ENCODE measurements at places on chromosomes 16 and 17. TPM values are rescaled to one million over a fixed set of nuclear protein-coding genes. Genes with fewer than 3 reads are reported as not detected.

DNA sequence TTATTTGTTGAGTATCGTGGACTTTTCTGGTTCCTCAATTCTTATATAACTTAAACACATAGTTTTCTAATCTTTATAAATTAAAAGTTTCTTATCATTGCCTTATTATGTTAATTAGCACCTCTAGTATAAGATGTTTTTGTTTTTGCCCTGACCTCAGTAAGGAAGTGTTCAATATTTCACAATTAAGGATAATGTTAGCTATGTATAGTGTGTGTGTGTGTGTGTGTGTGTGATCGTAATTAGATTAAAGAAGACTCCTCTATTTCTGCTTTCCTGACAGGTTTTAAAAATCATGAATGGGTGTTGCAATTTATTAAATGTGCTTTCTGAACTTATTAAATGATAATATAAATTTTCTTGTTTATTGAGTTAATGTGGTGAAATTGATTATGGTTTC lies 12.0 kb downstream of the IL21R start:
- no peak for DNase-seq

- no peak for DNase-seq
Measured at GRCh38 chr16:13348416-13348815, 447.0 kb downstream of the SHISA9 start.

DNA sequence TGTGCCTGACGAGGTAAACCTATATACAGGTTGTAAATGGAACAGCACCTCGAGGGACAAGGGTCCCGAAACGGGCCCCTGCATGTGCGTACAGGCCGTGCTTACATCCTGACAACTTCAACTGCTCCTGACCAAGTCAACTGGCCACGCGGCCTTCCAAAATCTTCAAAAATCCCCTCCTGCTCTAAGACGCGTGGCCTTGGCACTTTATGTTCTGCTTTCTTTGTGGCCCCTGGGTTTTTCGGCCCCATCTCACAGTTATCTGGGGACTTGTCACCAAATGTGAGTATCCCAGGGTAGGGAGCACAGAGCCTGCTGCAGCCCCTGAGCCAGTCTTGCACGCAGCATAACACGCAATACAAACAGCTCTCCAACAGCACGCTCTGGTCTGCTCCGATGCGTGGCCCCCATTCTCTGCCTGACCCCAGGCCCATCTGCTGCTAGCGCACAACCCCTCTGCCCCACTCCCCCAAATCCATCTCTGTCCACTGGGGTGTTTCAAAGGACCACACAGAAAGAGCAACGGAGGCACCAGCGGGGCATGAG lies 659 bp downstream of the RPH3AL start:
- no peak for DNase-seq

DNA sequence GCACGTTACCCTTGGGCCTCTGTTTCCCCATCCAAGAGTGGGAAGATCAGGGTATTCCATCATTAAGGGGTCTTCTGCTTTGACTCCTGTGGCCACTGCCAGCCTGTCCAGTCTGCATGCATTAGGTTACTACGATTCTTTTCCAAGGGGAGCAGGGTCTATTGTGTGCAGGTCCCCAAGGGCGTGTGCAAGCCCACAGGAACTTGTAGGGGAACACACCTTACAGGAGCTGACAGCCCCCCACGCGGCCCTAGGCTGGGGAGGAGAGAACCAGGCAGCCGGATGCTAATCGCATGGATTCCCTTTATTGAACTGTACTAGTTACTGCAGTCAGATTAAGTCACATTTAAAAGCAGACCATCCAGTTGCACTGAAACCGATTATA lies 116.7 kb downstream of the C16orf78 start:
- no peak for DNase-seq

DNA sequence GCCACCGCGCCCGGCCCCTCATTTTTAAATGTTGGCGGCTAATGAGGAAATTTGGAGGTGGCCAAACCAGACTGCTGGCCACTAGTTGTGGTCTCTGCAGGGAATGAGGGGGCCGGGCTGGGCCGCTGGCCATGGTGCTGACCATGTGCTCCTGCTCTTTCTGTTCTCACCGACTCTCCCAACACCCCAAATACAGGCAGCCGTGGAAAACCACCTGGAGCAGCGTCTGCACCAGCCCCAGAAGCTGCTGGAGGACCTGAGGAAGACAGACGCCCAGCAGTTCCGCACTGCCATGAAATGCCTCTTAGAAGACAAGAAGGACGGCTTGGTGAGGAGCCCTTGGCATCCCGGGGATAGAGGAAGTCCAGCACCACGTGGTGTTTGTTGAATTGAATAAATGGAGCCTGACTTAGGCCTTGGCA lies 21.3 kb downstream of the OTOA start:
- no peak for DNase-seq

DNA sequence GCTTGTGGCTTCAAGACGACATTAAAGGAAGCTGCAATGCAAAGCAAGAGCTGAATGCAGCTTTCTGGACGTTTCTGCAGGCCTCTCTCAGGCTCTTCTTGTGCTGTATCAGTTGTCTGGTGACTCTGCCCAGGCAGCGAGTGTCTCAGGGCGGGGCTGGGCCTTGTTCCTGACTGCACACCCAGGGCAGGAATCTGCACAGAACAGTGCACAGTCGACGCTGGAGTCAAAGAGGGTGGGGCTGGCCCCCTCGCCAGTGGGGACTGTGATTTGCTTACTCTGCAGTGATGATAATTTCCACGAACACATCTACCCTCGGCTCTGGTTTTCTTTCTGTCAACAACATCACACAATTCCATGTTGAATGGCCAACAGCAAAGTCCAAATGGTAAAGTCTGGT lies 60.7 kb downstream of the IRF8 start:
- DNase-seq = no peak

DNA sequence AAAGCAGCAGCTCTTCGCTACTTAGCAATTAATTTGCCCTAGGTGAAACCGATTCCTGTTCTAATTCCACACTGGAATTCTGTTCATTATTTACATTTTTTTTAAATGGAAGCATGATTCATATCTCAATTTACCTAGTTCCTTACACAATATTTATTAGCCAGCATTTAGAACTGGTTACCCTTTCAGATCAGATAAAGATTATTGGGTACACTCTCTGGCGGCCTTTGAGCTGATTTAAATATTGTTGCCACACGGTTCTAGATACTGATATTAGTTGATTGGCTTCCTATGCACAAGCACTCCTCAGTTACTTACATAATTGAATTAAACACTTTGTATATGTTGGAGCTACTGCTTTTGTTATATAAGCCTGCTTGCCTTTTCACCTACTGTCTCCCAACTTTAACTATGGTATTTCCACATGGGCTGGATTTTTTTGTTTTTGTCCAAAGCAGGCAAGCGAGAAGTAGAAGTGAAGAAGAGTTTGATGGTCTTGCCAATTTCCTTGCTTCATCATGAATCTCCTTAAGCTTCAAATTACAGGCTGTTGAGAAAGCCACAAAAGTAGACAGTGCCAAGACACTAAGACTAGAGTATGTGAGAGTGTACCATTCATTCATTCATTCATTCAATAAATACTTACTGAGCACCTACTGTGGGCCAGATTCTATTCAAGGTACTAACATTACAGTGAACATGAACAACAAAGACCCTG lies 3.9 kb upstream of the ALDH3A2 start:
- no peak for DNase-seq

GRCh38 chr17:74205274-74205673 lies 1.8 kb downstream of the RPL38 start:
- no peak for DNase-seq

DNA sequence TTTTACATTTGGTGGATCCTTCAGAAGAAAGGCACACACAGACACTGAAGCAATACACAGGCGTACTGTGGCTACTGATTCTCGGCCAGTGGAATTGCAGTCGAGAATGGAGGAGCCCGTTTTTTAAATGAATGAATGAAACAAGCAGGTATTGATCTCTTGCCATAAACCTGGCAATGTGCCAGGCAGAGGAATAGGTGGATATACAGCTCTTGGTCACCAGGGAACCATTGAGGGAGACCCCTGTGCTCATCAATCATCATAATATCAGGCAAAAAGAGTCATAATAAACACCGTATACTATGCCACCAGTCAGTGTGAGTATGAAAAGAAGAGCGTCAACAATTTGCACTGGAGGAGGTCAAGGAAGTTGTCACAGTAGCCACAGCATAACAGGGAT lies 140.3 kb upstream of the FOXF1 start:
- no peak for DNase-seq

DNA sequence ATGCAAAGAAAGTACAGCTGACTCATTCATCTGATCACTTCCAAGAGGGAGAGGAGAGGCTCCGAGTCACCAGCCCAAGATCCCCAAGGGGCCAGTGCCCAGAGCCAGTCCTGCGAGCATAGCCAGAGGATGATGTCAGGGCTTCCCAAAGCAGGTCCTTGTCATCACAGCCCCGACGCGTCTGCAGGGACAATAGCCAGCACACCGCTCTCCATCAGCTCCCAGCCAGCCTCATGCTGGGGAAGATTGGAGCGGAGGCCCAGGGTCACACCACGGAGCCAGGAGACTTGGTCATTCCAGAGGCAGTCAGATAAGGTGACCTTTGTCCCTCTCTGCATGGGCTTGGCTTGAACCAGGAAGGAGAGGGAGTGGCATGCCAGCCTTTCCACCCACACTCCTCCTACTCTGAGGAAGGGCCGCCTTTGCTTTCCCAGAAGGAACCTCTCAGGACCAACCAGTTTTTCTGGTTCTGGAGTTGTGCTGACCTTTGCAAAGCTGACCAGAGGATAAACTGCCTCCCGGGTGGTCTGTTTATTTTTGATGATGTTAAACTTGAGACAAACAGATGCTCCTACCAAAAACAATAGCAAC lies 58.3 kb upstream of the ARHGAP44 start:
- no peak for DNase-seq

- DNase-seq = peak; percentile 43
Measured at GRCh38 chr16:21626659-21627277, 25.6 kb downstream of the IGSF6 start.

DNA sequence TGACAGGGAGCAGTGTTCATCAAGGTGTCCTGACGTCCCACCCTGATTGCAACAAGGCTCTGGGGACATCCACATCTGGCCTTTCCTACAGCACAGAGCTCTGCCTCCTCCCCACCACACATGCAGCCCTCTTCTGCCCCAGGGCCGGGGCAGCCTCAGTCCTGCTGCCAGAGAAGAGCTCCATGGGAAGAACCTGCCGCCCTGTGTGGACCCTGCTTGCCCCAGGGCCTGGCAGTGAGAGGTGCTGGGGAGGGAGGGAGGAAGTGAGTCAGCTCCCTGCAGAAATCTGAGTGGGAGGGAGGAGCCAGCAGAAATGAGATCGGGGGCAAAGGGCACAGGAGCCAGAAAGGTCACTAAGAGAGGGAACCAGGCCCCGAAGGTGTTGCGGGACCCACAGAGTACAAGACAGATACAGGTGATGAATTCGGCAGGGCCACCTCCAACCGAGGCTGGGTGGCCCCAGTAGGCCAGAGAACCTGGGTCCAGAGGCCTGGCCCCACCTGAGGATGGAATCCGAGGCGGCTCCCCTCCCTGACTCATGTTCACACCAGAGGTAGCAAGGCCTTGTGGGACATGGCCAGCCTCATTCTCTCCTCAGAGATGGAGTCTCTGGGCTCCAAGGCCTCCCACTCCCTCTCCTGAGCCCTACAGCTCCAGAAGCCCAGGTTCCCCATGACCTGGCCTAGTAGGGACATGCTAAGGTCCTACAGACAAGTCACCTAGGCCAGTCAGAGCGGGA lies 24.8 kb downstream of the MYO18A start:
- DNase-seq = peak; percentile 57

GRCh38 chr17:8072729-8073461 lies 14.6 kb downstream of the ALOX12B start:
- DNase-seq = no peak

GRCh38 chr16:70563636-70564035 lies 40.0 kb downstream of the SF3B3 start:
- no peak for DNase-seq

GRCh38 chr16:62638324-62638911 lies 602.2 kb upstream of the CDH8 start:
- no peak for DNase-seq

DNA sequence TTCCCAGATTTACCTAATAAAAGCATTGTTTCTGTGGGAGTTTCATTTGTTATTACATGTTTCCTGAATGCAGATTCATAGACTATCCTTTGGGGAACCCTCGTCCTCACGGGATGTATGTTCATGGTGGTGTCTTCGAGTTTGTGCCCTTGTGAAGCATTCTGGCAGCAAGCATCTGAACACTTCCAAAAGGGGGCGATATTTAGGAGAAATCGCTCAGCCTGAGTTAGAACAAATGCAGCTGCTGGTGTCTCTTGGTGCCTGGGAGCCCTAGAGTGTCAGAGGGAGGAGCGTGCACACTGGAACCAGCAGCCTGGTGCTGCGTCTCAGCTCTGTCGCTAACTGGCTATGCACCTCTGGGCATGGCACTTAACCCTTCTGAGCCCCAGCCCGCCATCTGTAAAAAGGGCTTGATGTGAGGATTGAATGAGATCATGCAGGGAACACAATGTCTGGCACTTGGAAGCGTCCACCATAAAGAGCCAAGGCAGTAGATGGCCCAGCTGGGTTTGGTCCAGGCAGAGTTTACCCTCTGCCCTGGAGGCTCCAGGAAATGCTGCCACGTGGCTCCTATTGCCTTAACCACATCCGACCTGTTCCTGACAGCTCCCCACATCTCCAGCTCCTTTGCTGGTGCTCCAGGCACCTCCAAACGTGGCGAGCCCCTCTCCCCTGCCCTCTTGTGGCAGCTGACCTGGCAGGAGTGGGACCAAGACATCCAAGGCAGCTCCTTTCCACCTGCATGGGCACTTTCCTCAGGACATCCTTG lies 25.0 kb upstream of the C16orf78 start:
- no peak for DNase-seq

GRCh38 chr16:72902206-72902605 lies 145.7 kb downstream of the ZFHX3 start:
- DNase-seq = no peak

DNA sequence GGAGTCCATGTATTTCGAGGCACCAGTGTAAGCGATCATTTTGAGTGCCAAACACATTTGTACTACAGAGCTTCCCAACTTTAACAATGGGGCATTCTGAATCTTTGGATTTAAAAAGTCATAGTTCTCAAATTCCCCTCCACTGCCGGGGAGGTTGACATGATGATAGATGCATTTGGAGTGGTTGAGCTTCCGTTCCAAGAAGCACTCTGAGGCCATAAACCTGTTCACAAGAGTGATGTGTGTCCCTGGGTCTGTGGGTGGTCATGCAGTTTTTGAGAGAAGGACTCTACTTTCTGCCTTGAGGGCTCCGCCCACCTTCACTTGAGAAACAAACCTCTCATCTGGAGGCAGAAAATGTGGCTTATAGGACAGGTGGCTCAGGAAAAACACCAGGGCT lies 43.7 kb downstream of the IRX5 start:
- DNase-seq = no peak

GRCh38 chr16:82535262-82535661 lies 91.5 kb upstream of the CDH13 start:
- DNase-seq = no peak

DNA sequence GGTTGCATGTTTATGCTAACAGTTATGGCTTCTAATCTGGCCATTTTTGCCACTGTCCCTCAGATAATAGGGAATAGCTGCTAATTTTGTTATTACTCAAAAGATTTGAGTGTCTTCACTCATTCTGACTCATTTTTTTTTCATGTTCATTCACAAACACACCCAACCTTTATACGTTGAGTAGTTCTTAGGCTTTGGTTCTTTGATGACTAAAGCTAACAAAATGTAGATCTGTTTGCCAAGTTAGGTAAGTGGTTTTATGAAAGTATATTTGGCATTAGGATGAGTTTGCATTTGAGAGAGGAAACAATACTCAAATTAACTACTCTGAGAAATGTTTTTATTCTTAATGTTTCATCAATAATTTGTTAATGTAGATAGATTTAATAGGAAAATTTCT lies 3.6 kb downstream of the MAP2K4 start:
- no peak for DNase-seq

KRTAP9-8 gene
- not detected for total RNA-seq

PRR29 gene
- 1.6 TPM for total RNA-seq

RNF157 gene
- 9.1 TPM for total RNA-seq

RHBDF1 gene
- total RNA-seq = 1.1 TPM
